NCI-H2107 (cell line): ENCODE measurements at places on chromosomes 13 and 19.

- no peak for DNase-seq
These were observed 237.6 kb downstream of the DNAJC15 start for GRCh38 chr13:43260999-43261398.

DNA sequence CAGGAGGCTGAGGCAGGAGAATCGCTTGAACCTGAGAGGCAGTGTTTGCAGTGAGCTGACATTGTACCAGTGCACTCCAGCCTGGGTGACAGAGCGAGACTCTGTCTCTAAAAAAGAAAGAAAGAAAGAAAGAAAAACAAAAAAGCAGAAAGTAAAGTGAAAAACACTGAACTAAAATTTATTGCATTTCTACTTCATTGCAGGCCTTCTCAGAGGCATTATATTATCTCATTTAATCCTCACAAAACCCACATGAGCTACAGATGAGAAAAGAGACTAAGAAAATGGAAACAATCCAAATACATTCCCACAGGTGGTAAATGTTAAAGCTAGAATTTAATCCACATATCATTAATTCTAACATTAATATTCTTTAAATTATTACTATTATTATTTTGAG, 147.2 kb upstream of the FREM2 start:
- DNase-seq, result no peak

DNA sequence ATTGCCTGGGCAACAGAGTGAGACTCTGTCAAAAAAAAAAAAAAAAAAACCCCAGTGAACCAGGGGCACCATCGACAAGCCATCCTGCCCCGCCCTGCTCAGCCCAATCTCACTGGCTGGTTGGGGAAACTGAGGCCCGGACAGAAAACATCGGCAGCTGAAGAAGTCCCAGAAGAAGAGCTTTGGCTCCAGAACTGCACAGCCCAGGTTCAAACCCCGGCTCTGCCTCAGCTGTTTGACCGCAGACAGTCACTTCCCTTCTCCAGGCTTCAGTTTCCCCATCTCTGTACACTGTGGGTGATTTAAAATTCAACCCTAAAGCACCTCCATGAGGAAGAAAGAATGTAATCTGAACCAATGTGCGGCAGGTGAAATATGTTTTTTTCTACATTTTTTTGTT, 9.4 kb upstream of the SEMA6B start:
- no peak for DNase-seq

DNA sequence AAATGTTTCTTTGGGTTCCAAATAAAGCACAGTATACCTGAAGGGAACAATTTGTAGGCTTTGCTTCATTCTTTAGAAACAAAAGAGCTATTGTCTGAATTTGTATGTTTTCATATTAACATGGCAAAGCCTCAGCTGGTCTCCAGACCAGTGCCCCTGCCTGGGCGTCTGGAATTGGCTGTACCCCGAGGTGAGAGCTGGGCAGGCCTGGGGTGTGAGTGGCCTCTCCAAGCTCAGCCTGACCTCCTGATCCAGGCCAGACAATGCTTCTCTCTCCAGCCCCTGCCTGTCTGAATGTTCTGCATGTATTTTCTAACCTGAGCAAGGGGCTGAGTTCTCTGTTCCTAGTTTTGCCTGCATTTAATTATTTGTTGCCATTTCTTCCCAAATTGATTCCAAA, 66.3 kb upstream of the MCF2L start:
- no peak for DNase-seq

- DNase-seq, result no peak
These were observed 588 bp downstream of the DNASE2 start for GRCh38 chr19:12880551-12881171.

DNA sequence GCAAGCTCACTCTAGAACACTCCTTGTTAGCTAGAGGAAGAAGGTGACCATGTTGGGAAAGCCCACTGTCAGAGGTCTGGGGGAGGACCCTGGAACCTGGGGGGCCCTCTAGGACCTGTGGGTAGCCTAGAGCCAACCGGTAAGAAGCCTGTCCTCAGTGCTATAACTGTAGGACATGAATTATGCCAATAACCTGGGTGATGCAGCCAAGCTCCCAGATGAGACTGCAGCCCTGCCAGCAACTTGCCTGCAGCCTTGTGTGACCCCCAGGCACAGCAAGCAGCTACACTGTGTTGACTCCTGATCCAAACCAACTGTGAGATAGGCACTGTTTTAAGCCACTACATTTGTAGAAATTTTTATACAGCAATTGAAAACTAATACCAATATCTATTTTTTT, 122.3 kb downstream of the MIPEP start:
- no peak for DNase-seq

DNA sequence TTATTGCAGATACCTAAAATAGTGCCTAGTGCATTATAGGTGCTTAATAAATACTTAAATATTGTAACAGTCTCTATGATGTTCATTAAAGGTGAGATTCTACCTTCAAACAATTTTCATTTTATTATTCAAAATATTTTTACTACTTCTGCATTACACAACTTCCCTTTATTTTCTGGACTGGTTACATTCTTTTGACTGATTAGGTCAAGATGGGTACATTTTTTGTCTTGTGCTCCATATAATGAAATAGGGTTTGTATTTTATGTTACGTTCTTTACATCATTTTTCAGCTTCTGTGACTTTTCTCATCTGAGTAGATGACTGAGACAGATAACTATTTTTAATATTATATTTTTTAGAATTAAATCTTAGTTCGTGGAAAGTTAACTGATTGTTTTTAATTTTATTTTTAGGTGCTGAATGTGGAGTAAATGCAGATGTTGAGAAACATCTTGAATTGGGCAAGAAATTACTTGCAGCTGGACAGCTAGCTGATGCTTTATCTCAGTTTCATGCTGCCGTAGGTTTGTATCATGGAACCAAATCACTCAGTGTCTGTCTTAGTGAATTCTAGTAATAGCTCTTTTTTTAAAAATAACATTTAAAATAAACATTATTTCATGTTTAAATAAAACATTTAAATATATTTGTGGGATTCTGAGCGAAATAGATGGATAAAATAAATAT, 32.0 kb downstream of the DNAJC3 start:
- DNase-seq, result no peak

DNA sequence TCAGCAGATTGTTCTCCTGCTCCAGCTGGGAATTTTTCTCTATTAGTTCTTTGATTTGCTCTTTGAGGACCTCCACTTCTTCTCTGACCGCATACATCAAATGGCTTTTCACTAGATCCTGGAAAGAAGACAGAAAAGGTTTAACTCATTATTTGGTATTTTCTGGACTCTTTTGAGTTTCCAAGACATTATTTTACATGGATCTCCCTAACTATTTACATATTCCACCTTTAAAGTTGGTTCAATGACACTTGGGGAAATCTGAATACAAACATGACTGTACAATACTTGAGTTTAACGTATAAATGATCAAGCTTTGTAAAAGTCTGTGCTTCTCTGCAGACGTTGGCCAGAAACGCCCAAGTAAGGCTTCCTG, 61.1 kb downstream of the SERP2 start:
- DNase-seq, result no peak

GRCh38 chr19:35029737-35030256, 473 bp upstream of the SCN1B start:
- DNase-seq, result no peak

- no peak for DNase-seq
These were observed 44.8 kb upstream of the SERTM1 start for GRCh38 chr13:36629057-36629385.

DNA sequence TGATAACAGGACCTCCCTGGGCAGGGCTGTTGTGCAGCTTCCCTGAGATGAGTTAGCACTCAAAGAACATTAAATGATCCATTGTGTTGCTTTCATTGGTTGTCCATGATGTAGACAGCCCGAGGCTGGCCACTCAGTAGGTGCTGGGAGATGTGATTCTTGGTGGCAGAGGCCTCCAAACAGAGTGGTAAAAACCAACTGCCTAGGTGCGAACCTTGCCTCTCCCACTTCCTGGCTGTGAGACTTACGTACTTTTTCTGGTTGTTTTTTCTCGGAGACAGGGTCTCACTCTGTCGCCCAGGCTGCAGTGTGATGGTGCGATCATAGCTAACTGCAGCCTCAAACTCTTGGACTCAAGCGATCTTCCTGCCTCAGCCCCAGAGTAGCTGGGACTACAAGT, 6.2 kb downstream of the SARS2 start:
- DNase-seq, result no peak

- DNase-seq, result no peak
These were observed 14.2 kb upstream of the ZNF91 start for GRCh38 chr19:23409392-23410048.

DNA sequence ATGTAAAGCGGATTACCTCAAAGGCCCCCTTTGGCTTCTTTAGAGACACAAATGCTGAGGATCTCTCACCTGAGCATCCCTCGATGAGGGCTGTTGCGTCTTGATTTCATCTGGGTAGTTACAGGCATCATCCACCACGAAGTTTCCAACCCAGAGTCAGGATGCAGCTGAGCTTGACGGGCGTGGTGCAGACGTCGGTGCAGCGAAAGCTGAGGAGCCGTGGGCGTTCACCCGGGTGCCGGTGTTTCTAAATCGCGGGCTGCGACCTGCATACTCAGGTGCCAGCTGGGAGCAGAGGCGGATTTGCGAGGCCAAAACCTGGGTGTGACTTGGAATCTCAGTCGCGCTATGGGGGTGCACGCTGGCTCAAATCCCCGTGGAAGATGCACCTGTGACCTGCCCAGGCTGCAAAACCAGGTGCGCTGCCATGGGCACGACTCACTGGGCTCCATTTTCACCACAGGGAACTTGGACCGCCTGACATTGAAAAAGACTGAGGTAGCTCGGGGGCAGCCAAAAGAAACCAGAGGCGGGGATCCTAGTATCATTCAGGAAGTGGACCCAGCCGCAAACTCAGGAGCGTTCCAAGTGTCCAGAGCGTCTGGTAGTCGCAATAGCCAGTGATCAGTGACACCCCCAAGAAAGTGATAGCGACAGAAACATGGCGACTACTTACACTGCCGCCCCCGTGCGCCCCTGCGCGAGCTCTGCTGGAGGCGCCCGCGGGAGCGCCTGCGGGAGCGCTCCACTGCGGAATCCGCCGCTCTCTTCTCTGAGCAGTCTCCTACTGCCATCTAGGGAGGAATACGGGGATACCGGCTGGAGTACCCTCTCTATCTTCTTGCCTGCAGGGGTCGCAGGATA, 36.4 kb upstream of the IGFL4 start:
- DNase-seq, result peak; percentile 33

DNA sequence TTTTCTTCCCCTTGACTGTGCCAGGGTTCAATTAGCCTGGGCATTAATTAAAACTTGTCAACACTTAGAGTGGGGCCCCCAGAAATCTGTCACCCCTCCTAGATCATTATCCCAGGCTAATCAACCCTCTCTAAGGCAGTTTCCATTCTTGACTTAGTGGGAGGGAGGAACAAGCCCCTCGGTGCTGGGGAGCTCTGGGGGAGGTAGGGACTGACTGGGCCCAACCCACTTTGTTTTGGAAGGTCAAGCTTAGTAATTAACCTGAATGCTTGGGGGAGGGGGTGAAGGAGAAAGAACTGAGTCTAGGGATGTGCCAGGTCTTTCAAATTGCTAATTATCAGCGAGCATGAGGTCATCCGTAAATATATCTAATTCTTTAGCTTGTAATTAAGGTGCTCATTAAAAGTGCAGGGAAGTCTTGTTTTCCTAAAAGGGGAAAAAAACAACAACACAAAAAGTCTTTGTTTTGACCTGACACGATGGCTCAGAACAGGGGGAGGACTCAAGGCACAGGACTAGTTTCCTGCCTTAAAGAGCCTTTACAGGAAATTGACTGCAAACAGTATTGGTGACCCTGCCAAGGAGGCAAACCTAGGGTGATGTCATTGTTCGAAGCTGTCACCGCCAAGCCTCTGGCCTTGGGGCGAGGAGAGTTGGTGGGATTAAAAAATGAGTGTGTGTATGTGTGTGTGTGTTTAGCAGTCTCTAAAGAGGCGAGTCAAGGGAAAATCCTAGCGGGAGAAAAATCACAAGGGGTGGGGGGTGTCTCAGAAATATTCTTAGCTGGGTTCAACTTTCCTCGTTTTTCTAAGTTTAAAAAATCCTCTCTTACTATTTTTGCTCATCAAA, 19.4 kb downstream of the ACTN4 start:
- DNase-seq, result no peak

DNA sequence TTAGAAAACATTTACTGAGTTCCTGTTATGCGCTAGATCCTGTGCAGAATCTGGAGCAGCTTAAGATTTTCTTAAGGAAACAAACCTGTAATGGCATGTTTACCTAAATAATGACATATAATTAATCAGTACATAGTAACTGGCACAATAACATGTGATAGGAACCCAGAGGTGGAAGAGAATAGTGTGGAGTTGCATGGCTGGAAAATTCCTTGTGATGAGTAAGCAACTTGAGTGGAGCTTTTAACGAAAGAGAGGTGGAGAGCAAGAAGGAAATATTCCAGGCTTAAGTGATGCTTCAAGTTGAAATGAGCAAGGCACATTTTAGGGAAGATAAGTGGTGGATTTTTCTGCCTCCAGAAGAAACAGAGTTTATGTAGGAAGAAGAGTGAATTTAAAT, 9.2 kb upstream of the GPC5 start:
- no peak for DNase-seq

- DNase-seq, result no peak
These were observed 41.6 kb downstream of the MYO9B start for GRCh38 chr19:17116996-17117702.

DNA sequence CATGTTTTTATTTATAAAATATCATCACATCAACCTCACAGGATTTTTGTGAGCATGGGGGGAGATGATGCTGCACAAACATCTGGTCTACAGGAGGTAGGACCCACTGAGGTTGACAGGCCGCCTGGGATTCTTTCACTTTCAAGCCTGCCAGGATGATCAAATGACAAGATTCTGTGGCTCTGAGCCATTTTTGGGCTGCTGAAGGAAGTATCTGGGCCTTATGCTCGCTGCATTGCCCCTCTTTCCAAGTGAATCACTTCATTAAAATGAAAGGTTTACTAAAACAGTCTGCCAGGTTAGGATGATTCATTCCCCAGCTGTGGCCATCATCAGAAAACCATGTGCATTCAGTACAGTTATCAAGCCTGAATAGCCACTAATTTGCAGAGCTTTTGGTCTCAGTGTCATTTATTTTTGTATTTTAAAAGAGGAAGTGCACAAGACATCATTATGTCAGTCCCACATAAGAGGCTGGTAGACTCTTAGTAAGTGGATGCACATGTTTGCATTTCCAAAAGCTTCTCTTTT, 34.4 kb downstream of the STARD13 start:
- DNase-seq, result no peak

- no peak for DNase-seq
These were observed 33.7 kb upstream of the VSTM2B start for GRCh38 chr19:29491995-29492577.

- no peak for DNase-seq
These were observed 28.0 kb upstream of the F7 start for GRCh38 chr13:113077566-113077952.

- DNase-seq, result no peak
These were observed 370.5 kb upstream of the ZNF507 start for GRCh38 chr19:31974941-31975340.

- no peak for DNase-seq
These were observed 1831.2 kb downstream of the OLFM4 start for GRCh38 chr13:54859827-54860226.

GRCh38 chr13:85694992-85695391, 104.2 kb downstream of the SLITRK6 start:
- no peak for DNase-seq

- no peak for DNase-seq
These were observed 341.2 kb upstream of the DACH1 start for GRCh38 chr13:72208112-72208645.
